ENCODE measurements at places on chromosomes 2 and 18. TPM values are rescaled to one million over a fixed set of nuclear protein-coding genes. Genes with fewer than 3 reads are reported as not detected.

The LOXL3 gene
- 0.35 TPM for total RNA-seq

The WDR33 gene
- 23.7 TPM for total RNA-seq

The CCDC102B gene
- 0.20 TPM for total RNA-seq

The RTN4 gene
- total RNA-seq, result 436 TPM

The IL18RAP gene
- total RNA-seq, result not detected

The RGPD6 gene
- total RNA-seq, result 8.0 TPM

The NPPC gene
- total RNA-seq, result 0.45 TPM

The NTSR2 gene
- not detected for total RNA-seq

The RNF138 gene
- 17.5 TPM for total RNA-seq

The TTC31 gene
- 13.8 TPM for total RNA-seq

The GPAT2 gene
- not detected for total RNA-seq

The RAMP1 gene
- total RNA-seq, result not detected

The GAREM1 gene
- 8.2 TPM for total RNA-seq

The PLCD4 gene
- total RNA-seq, result 0.14 TPM

The MEIS1 gene
- 2.4 TPM for total RNA-seq

The EFHD1 gene
- total RNA-seq, result 5.1 TPM

The RUFY4 gene
- not detected for total RNA-seq

The TUBB8B gene
- total RNA-seq, result not detected

The NOP58 gene
- 139 TPM for total RNA-seq

The CHRNG gene
- not detected for total RNA-seq

The CNDP1 gene
- total RNA-seq, result not detected

The STARD6 gene
- total RNA-seq, result not detected

The COLEC11 gene
- total RNA-seq, result 0.76 TPM

The PRSS56 gene
- total RNA-seq, result 0.12 TPM

The DNAJC5G gene
- not detected for total RNA-seq

The AQP12A gene
- not detected for total RNA-seq

The RFTN2 gene
- total RNA-seq, result not detected

The BMP10 gene
- not detected for total RNA-seq

The CIB4 gene
- total RNA-seq, result 0.42 TPM

The GORASP2 gene
- 108 TPM for total RNA-seq

The GRB14 gene
- 5.0 TPM for total RNA-seq

The ABCG8 gene
- not detected for total RNA-seq

The HOXD13 gene
- 0.19 TPM for total RNA-seq

The ADGRF3 gene
- 0.11 TPM for total RNA-seq

The KLHL29 gene
- 7.9 TPM for total RNA-seq

The MAPK4 gene
- 0.15 TPM for total RNA-seq

The MRO gene
- total RNA-seq, result 0.05 TPM

The ZNF516 gene
- total RNA-seq, result 6.8 TPM

The MFSD2B gene
- 0.68 TPM for total RNA-seq

The ITGA6 gene
- 55.3 TPM for total RNA-seq

The EPHA4 gene
- 0.97 TPM for total RNA-seq

Measured in A549 treated with dexamethasone at 1 μM for 4 hours (cell line).